Endodermal cell (in vitro differentiated cells): ENCODE measurements at places on chromosomes 5 and 9. TPM values are rescaled to one million over a fixed set of nuclear protein-coding genes. Genes with fewer than 3 reads are reported as not detected.

DNA sequence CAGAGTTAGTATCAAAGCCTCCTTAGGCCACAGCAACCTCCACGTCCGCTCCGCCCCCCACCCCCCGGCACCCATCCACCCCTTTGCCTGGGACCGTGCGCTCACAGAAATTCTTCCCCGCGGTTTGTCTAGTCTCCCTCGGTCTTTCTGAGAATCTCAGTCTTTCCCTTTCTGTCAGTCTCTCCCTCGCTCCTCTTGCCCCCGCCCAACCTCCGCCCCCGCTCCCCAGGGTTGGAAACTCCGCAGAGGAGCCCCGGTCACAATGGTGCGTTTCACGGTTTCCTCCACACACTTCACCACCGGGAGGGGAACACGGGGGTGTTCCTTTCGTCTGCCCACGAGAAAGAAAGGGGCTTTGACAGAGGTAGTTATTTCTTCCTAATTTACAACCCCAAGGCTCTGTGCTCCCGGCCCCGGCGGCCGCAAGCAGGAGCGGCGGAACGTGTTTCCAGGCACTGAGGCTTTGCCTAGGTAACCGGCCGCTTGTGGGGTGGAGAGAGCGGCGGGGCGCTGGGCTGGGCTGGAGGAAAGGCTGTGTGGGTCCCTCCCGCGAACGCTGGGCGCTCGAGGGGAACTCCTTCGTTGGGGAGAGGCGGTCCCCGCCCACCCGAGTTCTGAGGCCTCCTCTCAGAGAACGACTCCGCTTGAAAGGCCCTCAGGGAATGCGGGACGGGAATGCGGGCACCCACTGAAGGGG is 2.1 kb downstream of the NR4A3 start:
- peaks cover 74% of the 10 kb centered on the region for H3K27me3 ChIP-seq
- H3K4me1 ChIP-seq: peaks cover 7% of the 10 kb centered on the region

DNA sequence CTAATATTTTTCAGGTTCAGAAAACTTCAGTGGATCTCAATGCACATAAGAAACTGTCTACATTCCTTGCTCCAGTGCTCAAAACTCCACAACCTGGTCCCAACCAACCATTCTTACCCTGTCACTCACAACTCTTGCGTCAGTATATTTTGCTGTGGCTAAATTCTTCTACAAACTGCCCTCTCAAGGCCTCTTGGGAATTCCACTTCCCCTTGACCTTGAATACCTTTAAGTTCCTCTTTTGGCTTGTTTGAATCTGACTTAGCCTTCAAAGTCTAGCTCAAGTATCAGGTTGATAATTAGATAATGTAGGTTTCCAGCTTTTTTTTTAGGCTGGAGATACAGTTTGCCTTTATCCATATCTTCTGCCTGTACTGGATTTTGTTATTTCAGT is 128.3 kb downstream of the SLF1 start:
- no peaks in the 10 kb centered on the region for H3K4me1 ChIP-seq
- no peak for DNase-seq
- H3K27me3 ChIP-seq: no peaks in the 10 kb centered on the region
- H3K27ac ChIP-seq: no peak overlapping the region
- no peaks in the 10 kb centered on the region for H3K36me3 ChIP-seq

DNA sequence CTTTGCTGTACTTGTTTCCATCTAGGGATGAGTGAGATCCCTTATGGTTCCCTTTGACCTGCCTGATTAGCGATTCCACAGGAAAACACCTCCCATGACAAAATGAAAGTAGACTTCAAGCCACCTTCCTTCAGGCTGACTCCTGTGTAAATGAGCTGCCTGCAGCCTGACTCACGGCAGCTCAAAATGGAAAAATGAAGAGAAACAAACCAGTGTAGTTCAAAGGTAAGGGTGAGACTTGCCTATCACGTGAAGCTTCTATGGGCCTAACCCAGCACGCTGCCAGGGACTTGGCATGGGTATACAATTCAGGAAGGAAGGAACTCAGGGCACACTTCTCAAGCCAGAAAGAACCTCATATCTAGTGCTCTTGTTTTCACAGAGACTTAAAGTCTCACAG is 110.1 kb upstream of the LRRTM2 start:
- no peaks in the 10 kb centered on the region for H3K36me3 ChIP-seq
- no peaks in the 10 kb centered on the region for H3K4me1 ChIP-seq
- H3K27ac ChIP-seq: no peak overlapping the region

DNA sequence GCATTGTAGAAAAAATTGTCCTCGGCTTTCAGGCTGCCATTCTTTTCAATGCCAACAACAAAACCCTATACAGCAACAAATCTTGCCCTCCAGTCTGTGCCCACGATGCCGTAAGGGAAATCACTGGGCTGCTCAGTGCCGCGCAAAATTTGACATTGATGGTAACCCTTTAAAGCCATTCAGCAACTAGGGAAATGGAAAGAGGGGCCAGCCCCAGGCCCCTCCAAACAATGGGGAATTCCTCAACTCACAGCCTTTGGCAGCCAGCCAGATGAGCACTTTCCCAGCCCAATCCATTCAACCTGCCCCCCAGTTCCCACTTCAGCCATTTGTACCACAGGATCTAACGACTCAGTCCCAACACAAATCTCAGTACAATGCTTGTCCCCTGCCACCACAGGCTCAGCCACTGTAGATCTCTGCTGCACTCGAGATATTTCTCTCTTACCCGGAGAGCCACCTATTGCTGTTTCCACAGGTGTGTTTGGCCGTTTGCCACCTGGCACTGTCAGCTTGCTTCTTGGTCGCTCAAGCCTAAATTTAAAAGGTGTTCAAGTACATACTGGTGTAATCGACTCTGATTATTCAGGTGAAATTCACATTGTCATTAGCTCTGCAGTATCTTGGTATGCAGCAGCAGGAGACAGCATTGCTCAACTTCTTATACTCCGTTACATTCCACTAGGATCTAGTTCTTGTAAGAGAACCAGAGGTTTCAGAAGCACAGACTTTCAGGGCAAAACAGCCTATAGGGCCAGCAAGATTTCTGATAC is 103.3 kb downstream of the SYK start:
- no peaks in the 10 kb centered on the region for H3K36me3 ChIP-seq
- no peak overlapping the region for H3K27ac ChIP-seq
- peak; percentile 29 for DNase-seq
- no peaks in the 10 kb centered on the region for H3K27me3 ChIP-seq
- no peak overlapping the region for H3K4me3 ChIP-seq

- no peak for DNase-seq
- H3K4me3 ChIP-seq: no peak overlapping the region
- no peaks in the 10 kb centered on the region for H3K27me3 ChIP-seq
- no peak overlapping the region for H3K27ac ChIP-seq
These were observed 91.2 kb upstream of the PRR16 start for GRCh38 chr5:120372899-120373298.

- H3K27ac ChIP-seq: no peak overlapping the region
- no peaks in the 10 kb centered on the region for H3K4me1 ChIP-seq
- no peak overlapping the region for H3K4me3 ChIP-seq
- H3K27me3 ChIP-seq: no peaks in the 10 kb centered on the region
These were observed 818.8 kb upstream of the TYRP1 start for GRCh38 chr9:11874414-11874813.

- no peak overlapping the region for H3K27ac ChIP-seq
- H3K4me3 ChIP-seq: no peak overlapping the region
- H3K36me3 ChIP-seq: peaks cover 13% of the 10 kb centered on the region
These were observed 31.7 kb downstream of the MAPKAP1 start for GRCh38 chr9:125674981-125675973.

DNA sequence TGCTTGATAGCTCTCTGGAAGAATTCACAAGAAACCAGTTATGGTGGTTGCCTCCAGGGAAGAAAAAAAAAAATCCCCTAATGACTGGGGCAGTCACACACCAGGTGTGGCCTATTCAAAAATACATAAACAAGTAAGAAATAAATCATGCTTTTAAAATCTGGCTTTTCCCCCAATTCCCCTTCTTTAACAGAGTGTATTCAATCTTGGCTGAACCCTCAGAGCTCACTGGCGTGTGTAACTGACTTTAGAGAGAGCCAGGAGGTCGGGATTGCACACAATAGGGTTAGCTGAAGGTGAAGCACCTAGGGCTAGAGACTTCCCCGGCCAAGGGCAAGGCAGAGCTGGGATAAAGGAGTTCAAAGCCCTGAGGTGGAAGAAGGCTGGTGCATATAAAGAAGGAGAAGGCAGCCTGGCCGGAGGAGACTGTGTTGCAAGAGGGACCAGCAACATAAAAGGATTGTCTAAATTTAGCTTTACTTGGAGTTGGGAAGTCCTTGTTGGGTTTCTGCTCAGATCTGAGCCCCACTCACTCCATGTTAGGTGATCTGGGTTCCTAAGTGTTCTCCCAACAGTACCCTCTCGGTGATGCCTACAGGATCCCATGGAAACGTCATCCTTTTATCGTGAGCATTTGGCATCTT is 19.7 kb downstream of the FNBP1 start:
- no peak for DNase-seq
- no peaks in the 10 kb centered on the region for H3K27me3 ChIP-seq
- H3K36me3 ChIP-seq: peaks cover 8% of the 10 kb centered on the region
- no peak overlapping the region for H3K4me3 ChIP-seq
- H3K4me1 ChIP-seq: no peaks in the 10 kb centered on the region
- no peak overlapping the region for H3K27ac ChIP-seq

DNA sequence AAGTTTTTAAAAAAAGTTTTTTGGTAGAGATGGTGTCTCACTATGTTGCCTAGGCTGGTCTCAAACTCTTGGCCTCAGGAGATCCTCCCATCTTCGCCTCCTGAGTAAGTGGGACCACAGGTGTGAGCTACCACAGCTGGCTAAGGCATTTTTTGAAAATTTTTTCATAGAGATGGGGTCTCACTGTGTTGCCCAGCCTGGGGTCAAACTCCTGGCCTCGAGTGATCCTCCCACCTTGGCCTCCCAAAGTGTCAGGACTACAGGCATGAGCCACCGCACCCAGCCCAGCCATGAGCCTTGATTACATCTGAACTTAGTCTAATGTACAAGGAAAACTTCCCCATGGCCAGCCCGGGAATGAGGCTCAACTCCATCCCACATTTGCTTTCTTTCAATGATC is 77.5 kb upstream of the PCA3 start:
- H3K4me1 ChIP-seq: no peaks in the 10 kb centered on the region
- H3K4me3 ChIP-seq: no peak overlapping the region
- H3K27ac ChIP-seq: no peak overlapping the region
- no peaks in the 10 kb centered on the region for H3K36me3 ChIP-seq
- peaks cover 4% of the 10 kb centered on the region for H3K27me3 ChIP-seq
- no peak for DNase-seq

DNA sequence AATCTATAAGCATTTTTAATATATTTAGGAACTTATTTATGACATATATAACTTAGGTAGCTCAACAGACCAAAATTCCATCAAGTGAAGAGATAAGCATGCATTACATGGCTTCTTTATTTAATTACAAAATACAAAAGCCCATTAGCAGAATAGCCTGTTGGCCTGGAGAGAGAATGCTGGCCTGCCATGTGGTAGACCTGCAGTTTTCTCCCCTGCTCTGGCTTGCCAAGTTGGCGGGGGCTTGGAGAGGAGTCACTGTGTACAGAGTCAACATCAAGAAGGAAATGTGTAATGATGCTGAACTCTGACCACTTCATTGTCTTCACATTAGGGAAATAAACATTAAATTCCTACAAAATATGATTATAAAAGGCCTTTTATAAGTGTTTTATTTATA is 69.8 kb upstream of the CNTLN start:
- peaks cover 7% of the 10 kb centered on the region for H3K4me1 ChIP-seq
- H3K27ac ChIP-seq: no peak overlapping the region
- H3K36me3 ChIP-seq: no peaks in the 10 kb centered on the region
- no peak for DNase-seq
- peaks cover 24% of the 10 kb centered on the region for H3K27me3 ChIP-seq
- H3K4me3 ChIP-seq: no peak overlapping the region

DNA sequence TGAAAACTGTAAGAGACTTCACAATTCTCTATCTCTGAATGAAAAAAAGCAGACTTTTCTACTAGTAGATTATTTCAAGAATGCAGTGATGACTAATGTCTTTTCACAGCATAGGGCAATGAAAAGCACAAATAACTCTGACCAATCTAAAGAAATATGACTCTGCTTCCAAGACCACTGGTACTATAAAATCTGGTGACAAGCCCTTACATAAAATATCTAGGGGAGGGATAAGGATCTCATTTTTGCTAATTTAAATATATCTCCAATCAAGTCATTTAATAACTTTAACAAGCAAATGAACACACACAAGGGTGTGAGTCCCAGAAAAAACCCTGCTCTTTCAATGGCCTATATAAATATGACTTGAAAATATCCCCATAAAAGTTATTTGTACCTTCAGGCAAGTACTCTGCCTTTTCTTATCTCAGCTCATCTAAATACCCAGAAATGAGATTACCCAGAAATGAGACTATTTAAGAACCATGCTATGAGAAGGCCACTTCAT is 105.2 kb downstream of the GNAQ start:
- H3K27ac ChIP-seq: no peak overlapping the region
- peaks cover 5% of the 10 kb centered on the region for H3K4me1 ChIP-seq
- H3K4me3 ChIP-seq: no peak overlapping the region
- H3K36me3 ChIP-seq: no peaks in the 10 kb centered on the region

DNA sequence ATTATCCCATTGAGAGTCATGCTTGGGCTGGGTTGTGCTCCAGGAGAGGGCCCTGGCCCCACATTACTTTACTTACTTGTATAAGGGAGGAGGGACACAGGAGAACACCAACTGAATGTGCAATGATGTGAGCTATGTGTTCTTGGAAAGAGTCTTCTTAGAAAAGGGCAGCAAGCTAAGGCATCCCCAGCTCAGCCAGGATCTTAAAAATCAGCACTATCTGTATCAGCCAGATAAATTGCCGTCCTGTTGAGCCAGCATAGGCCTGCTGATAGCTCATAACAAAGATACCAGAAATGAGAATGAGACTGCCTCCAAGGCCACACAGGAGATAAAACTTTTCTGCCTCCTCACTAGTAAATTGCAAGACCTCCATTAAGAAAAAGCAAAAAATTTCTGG is 357.5 kb downstream of the CAAP1 start:
- no peak for DNase-seq
- H3K36me3 ChIP-seq: no peaks in the 10 kb centered on the region
- H3K27ac ChIP-seq: no peak overlapping the region
- H3K4me1 ChIP-seq: no peaks in the 10 kb centered on the region

DMGDH gene
- total RNA-seq: 0.66 and 0.73 TPM in 2 replicates

LCN12 gene
- 3.8 and 4.4 TPM in 2 replicates for total RNA-seq

ESM1 gene
- not detected in 3 replicates for total RNA-seq

PDCD1LG2 gene
- total RNA-seq: not detected in 3 replicates

IFNB1 gene
- total RNA-seq: not detected in 3 replicates

FAM120AOS gene
- 43.7 and 44.9 TPM in 2 replicates for total RNA-seq

AGXT2 gene
- total RNA-seq: not detected in 3 replicates

PSD2 gene
- 0.43 and 0.55 TPM in 2 replicates for total RNA-seq

OTP gene
- not detected in 3 replicates for total RNA-seq

MLANA gene
- total RNA-seq: not detected in 2 replicates
